Esophagus squamous epithelium (tissue), 5 donors: ENCODE measurements at places on chromosomes 5 and 9. TPM values are rescaled to one million over a fixed set of nuclear protein-coding genes. Genes with fewer than 3 reads are reported as not detected.

GNA14 gene
- total RNA-seq, result 0.35 TPM

PCDHA3 gene
- total RNA-seq, result not detected

RANBP17 gene
- total RNA-seq, result 9.3 TPM

EGFLAM gene
- 0.38 TPM for total RNA-seq

PCDHB4 gene
- 2.3 TPM for total RNA-seq

SPATA31E1 gene
- not detected for total RNA-seq

FIBCD1 gene
- not detected for total RNA-seq

PCDHA1 gene
- not detected for total RNA-seq

ZNF879 gene
- total RNA-seq, result 2.1 TPM

DRD1 gene
- total RNA-seq, result 0.19 TPM

FLT4 gene
- 13.5 TPM for total RNA-seq

CRHBP gene
- total RNA-seq, result not detected

LTC4S gene
- 4.6 TPM for total RNA-seq

HTR4 gene
- total RNA-seq, result not detected

PDE6A gene
- total RNA-seq, result 3.6 TPM

NSMF gene
- total RNA-seq, result 20.8 TPM
